A549 treated with CpdA at 1 μM for 4 hours (cell line): ENCODE measurements at places on chromosomes 12 and 14. TPM values are rescaled to one million over a fixed set of nuclear protein-coding genes. Genes with fewer than 3 reads are reported as not detected.

WASHC3 gene
- 29.3 to 36.8 TPM (median 32.6 TPM) in 5 replicates for total RNA-seq

SPPL3 gene
- total RNA-seq = 33.3 to 53.3 TPM (median 52.1 TPM) in 5 replicates

HCAR2 gene
- 0.26 to 0.78 TPM (median 0.30 TPM) in 5 replicates for total RNA-seq

GPRC5D gene
- not detected in 5 replicates for total RNA-seq

OAS3 gene
- total RNA-seq = 23.3 to 29.8 TPM (median 28.1 TPM) in 5 replicates

SYT10 gene
- not detected in 5 replicates for total RNA-seq

PCNX4 gene
- total RNA-seq = 25.1 to 44.2 TPM (median 26.2 TPM) in 5 replicates

FBXO34 gene
- 12.5 to 17.0 TPM (median 15.1 TPM) in 5 replicates for total RNA-seq

CCDC197 gene
- total RNA-seq = not detected in 5 replicates

POU6F1 gene
- 1.2 to 2.8 TPM (median 1.9 TPM) in 5 replicates for total RNA-seq

STRAP gene
- 180 to 197 TPM (median 190 TPM) in 5 replicates for total RNA-seq

PIGH gene
- total RNA-seq = 18.8 to 22.0 TPM (median 21.2 TPM) in 5 replicates

TC2N gene
- total RNA-seq = 0.54 to 0.71 TPM (median 0.61 TPM) in 5 replicates

SLC25A21 gene
- 0.58 to 1.6 TPM (median 1.2 TPM) in 5 replicates for total RNA-seq

PAPLN gene
- total RNA-seq = 8.4 to 12.8 TPM (median 10.1 TPM) in 5 replicates

LRP1-AS gene
- not detected in 5 replicates for total RNA-seq

TRIP11 gene
- 6.4 to 10.9 TPM (median 9.2 TPM) in 5 replicates for total RNA-seq

ENDOU gene
- total RNA-seq = not detected in 5 replicates

RD3L gene
- not detected in 5 replicates for total RNA-seq

RPL10L gene
- total RNA-seq = not detected in 5 replicates

NRXN3 gene
- total RNA-seq = 0.90 to 1.2 TPM (median 1.1 TPM) in 5 replicates

RNASE7 gene
- not detected in 5 replicates for total RNA-seq

FUT8 gene
- 13.0 to 16.5 TPM (median 16.0 TPM) in 5 replicates for total RNA-seq

KRT73 gene
- not detected in 5 replicates for total RNA-seq

SLC25A47 gene
- not detected in 5 replicates for total RNA-seq

HOXC12 gene
- total RNA-seq = not detected in 5 replicates

TUBA1A gene
- 169 to 204 TPM (median 193 TPM) in 5 replicates for total RNA-seq

ZNF384 gene
- 52.4 to 68.0 TPM (median 62.6 TPM) in 5 replicates for total RNA-seq

SLC10A1 gene
- total RNA-seq = not detected in 5 replicates

LRRK2 gene
- total RNA-seq = 1.9 to 2.2 TPM (median 2.1 TPM) in 5 replicates

CMKLR1 gene
- not detected in 5 replicates for total RNA-seq

CLEC12A gene
- total RNA-seq = not detected in 5 replicates

MANSC4 gene
- total RNA-seq = 0.07 to 0.13 TPM in 2 of 5 replicates, not detected in the others

SYNDIG1L gene
- not detected in 5 replicates for total RNA-seq

CALM1 gene
- total RNA-seq = 287 to 332 TPM (median 319 TPM) in 5 replicates
